ENCODE measurements at places on chromosomes 1 and 21.

DNA sequence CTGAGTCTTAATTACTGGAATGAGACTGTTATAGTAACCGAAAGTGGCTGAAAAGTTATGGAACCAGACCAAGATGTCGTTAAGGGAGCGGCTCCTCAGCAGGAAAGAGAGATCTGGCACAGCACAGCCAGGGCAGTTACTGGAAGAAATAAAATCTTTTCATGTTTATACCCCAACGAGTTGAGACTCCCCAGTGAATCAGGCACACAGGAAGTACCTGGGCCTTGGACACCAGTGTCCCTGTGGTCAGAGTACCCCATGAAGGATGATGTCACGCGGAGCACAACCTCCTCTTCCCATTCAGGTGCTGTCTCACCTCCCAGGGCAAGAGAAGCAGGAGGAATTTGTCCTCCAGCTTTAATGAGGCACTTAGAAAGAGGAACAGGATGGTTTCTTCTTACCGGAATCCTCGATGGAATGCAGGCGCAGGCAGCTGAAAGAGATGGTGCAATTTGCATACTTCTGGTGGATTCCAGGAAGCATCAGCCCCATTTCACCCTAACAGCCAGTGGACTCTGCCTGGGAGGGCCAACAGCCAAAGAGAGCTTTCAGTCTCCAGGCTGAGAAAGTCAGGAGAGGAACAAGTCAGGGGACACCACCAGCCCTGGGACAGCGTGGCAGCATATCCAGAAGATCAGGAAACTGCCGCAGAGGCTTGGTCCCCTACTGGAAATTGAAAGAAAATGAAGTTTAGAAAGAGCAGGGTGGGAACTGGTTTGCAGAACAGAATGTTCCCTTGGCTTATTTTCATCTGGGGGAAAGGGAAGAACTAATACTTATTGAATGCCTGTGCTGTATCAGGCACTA lies 35.9 kb upstream of the CTTNBP2NL start:
- no peak for DNase-seq

GRCh38 chr1:41661428-41662060 lies 177.1 kb upstream of the EDN2 start:
- no peak for DNase-seq

GRCh38 chr1:64236541-64236954 lies 33.1 kb downstream of the UBE2U start:
- DNase-seq: no peak

DNA sequence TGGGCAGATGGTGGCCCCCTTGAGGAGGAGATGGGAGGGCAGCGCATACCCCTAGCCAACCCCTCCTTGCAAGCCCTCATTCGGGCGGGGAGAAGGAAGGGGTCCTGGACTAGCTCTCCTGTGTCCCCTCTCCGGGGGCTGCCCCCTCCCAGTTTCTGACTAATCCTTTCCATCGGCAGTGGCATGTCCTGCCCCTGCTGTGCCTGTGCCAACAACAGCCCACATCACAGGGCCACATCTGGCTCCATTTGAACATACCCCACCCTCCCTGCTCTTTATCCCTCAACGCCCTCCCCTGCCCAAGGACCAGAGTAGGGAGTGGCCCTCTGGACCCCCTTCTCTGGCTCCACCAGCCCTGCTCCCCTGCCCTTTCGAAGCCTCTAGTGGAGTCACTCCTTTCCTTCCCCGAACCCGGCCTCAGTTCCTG lies 11.0 kb upstream of the LMNA start:
- no peak for DNase-seq

- no peak for DNase-seq
Measured at GRCh38 chr1:12144969-12145368, 21.8 kb upstream of the TNFRSF1B start.

DNA sequence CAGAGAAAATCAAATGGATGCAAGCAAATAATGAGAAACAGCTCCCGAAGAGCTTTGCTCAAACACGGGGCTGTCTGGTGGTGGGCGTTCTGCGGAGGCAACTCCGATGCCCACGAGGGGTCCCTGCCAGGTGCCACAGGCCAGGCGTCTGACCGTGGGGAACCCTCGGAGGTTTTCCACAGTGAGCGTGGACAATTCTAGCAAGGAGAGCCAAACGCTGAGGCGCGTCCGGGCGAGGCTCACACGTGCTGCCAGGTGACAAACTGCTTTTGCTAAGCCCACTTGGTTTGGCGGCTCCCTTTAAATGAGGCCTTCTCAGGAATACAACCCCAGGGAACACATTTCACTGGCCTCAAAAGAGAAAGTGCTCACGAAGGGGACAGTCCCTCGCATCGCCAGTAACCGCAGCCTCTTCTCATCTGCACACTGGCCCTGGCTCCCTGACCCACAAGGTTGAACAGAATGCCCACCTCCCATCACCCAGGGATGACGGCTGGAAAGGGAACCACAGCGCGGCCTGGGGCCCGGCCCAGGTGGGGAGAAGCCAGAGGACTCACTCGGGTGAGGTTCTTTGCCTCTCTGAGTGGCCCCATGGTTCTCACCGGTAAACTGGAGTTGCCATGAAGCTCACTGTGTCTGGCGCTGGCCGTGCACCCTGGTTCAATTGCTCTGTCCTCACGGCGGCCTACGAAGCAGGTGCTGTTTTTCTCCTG lies 97.4 kb downstream of the PRDM16 start:
- DNase-seq: no peak

- DNase-seq: no peak
Measured at GRCh38 chr1:115537415-115537814, 104.4 kb upstream of the VANGL1 start.

DNA sequence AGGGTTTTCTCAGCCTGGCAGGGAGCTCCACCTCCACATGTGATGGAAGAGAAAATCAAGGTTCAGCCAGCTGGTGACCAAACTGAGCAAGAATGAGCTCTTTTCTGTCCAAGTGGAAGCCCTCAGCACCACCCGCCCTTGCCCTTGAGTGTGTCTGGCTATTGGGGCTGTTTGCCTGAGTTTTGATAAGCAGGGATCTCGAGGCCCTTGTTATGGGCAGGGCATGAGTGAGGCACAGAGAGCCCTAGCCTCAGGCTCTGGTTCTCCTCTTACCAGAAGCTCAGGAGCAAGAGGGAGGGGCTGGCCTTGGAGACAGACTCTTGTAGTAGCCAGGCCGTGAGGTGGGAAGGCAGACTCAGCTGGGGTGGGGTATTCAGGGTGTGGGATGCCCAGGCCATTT lies 37.5 kb upstream of the ARF1 start:
- no peak for DNase-seq

- DNase-seq: no peak
Measured at GRCh38 chr1:165441166-165441880, 3.6 kb downstream of the RXRG start.

GRCh38 chr1:165078391-165078790 lies 278.1 kb downstream of the LMX1A start:
- no peak for DNase-seq

DNA sequence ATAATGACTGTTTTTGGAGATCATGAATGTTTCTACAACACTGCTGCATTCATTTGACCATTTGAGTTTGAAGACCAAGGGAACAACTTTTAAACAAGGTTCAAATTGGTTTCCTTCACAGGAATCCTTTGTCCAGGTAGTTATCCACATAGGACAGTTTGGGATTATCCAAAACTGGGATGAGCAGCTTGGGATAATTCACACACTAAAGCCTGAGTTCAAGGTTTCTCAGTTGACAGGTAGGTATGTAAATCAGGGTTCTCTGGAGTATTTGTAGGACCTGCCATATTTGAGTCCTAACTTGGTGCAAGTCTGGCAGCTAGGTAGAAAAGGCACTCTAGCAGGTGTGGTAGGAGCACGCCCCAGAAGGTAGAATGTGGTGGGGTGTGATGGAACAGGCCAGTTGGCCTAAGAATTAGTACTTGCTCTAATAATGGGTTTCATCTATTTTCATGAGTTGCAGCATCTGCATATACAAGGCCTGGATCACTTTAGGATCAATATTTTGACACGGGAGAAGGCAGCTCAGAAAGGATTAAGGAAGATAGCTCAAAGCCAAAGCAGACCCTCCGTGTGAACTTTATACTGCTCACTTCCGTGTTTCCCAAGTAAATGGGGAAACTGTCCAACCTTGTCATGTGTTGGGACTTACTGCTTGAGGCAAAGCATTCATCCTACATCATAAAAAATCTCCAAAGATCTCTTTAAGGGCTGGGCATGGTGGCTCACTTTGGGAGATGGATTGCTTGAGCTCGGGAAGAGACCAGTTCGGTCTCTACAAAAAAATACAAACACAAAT lies 14.1 kb upstream of the RAB42 start:
- DNase-seq: peak; percentile 52

GRCh38 chr1:112026016-112026415 lies 36.5 kb upstream of the KCND3 start:
- DNase-seq: no peak

DNA sequence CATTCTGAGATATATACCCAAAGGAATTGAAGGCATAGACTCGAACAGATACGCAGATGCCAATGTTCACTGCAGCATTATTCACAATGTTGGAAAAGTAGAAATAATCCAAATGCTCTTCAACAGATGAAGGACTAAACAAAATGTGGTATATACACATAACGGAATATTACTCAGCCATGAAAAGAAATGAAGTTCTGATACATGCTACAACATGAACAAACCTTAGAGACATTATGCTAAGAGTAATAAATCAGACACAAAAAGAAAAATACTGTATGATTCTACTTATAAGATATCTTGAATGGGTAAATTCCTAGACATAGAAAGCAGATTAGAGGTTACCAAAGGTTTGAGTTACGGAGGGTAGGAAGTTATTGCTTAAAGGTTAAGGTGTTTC lies 57.9 kb downstream of the SLC25A24 start:
- DNase-seq: no peak

GRCh38 chr1:115332813-115333608 lies 5.0 kb downstream of the NGF start:
- peak; percentile 24 for DNase-seq

DNA sequence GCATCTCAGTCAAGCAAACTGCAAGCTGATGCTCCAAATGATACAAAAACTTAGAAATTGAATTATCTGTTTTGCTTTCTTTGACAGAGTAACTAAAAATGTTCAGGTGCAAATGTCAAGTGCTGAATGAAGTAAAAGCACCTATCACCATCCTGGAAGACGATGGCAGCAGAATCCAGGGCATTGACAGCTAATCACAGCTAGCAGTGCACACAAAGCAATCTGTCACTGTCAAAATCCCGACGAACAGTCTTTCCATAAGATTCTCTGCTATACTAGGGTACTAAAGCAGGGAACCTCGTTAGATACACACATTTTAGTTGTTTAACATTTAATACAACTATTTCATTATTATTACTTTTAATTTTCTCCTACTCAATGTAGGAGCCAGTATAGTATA lies 233.3 kb downstream of the BRINP3 start:
- DNase-seq: no peak

- no peak for DNase-seq
Measured at GRCh38 chr1:29264773-29265389, 28.6 kb downstream of the PTPRU start.

GRCh38 chr1:97864615-97865014 lies 56.2 kb downstream of the DPYD start:
- no peak for DNase-seq

- DNase-seq: no peak
Measured at GRCh38 chr21:38221594-38221993, 35.2 kb upstream of the KCNJ15 start.

DNA sequence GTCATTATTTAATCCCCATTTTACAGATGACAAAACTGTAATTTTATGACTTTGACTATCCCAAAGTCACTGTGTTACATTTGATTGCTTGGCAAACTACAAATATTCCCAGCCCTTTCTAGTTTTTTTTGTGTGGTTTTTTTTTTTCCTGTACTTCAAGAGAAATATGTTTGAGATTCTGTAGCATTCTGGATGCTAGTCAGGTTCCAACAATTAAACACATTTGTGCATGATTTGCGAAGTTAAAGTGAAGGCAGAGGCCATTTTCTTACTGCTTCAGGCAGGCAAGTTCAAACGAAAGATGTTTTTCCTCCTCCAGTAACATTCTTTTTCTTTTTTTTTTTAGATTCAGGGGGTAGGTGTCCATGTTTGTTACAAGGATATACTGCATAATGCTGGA lies 107.9 kb upstream of the SERTAD4 start:
- no peak for DNase-seq

DNA sequence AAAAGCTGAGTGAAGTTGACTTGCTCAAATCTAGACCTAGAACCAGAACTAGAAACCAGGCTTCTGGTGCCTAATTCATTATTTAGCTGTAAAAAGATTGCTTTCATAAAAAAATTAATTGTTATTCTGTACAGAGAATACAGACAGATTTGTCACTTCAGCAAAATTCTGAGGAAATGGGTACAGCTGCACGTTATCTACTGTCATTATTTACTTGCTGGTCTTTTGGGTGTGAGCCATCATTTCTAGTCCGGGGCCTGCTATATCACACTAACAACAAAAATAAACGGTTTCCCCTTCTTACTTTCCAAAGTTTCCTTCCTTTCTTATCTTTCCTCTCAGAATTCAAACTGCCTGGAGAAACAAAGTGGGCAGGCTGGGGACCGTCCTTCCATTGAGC lies 68.3 kb downstream of the PTGER3 start:
- no peak for DNase-seq

DNA sequence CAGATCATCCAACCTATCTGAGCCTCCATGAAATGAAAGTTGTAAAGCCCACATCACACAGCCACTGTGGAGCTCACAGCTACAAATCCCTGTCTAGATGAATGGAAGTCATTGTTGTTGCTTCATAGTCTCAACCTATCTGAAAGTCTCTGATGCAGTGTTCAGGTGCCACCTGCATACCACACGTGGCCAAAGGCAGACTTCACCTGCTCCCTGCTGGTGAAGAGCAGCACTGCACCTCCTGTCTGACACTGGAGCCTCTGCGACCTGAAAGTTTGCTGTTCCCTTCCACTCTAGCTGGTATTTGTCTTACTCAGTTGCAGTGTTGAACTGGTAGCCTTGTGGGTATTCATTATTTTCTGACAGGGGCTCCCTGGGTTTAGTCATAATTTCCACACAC lies 18.4 kb downstream of the LORICRIN start:
- peak; percentile 60 for DNase-seq

GRCh38 chr1:241443561-241443960 lies 76.0 kb downstream of the FH start:
- DNase-seq: no peak

- no peak for DNase-seq
Measured at GRCh38 chr1:212655668-212656440, 43.8 kb downstream of the BATF3 start.

DNA sequence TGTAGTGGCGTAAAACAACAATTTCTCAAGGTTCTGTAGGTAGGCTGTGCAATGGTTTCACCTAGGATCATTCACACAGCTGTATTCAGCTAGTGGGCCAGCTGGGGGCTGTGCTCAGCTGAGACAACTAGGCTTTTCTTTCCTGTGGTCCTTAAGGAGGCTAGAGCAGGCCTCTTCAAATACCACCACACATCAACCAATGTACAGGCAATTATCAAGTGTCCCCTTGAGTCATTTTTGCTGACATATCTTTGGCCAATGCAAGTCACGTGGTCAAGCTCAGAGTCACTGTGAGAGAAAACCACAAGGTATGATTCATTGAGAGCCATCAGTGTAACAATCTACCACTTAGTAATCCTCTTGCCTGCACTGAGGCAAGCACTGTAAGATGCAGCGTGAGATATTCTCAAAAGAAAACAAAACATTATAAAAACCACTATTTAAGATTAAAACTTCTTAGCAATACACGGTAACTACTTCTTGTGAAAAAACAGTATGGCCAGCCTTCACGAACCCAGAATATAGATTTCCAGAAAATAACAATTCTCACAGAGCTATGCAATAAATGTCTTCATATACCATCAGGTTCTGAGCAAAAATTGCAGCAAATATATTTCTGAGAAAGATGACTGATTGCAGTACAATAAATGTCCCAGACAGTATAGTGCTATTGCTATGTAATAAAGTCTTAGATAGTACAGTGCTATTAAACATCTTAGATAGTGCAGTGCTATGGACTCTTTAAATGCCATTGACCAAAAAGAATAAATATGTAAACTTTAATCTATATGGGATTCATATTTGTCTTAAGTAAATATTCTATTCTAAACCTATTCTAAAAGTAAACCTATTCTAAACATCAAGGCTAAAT lies 55.3 kb downstream of the NME7 start:
- peak; percentile 85 for DNase-seq

Data from activated CD4-positive, alpha-beta T cell treated with anti-CD3 and anti-CD28 coated beads, Interleukin-2, amount 50 U/mL, for 16 hours (primary cell).